Stimulated activated naive B cell treated with anti-CD40 and anti-IgM and Interleukin-4, amounts not matched to agents 10 μg/mL and 1 μg/mL and 100 μg/mL, for 72 hours (primary cell): ENCODE measurements at places on chromosomes 12 and 14.

- peak; percentile 49 for DNase-seq
Observed at GRCh38 chr12:24948757-24949722, at the start of gene BCAT1. Gene BCAT1, minus strand, starts transcription at chr12:24949101. Its CDS starts 169 bp downstream, at chr12:24948932.

DNA sequence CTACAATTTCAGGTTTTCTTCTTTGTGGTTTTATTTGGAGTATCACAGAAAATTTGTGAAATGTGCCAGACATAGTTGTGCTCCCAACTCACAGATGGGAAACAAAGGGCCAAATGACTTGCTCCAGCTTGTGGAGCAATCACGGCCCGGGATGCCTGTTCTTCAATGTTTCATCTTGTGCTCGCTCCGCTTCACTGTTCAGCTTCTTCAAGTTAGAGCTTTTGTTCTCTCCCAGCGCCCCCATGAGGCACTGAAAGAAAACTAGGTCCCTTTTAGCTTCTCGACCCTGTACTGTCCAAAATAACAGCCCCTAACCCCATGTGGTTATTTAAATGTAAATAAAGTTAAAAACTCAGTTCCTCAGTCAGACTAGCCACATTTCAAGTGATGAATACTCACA is 187.9 kb upstream of the STXBP6 start:
- no peak for DNase-seq

DNA sequence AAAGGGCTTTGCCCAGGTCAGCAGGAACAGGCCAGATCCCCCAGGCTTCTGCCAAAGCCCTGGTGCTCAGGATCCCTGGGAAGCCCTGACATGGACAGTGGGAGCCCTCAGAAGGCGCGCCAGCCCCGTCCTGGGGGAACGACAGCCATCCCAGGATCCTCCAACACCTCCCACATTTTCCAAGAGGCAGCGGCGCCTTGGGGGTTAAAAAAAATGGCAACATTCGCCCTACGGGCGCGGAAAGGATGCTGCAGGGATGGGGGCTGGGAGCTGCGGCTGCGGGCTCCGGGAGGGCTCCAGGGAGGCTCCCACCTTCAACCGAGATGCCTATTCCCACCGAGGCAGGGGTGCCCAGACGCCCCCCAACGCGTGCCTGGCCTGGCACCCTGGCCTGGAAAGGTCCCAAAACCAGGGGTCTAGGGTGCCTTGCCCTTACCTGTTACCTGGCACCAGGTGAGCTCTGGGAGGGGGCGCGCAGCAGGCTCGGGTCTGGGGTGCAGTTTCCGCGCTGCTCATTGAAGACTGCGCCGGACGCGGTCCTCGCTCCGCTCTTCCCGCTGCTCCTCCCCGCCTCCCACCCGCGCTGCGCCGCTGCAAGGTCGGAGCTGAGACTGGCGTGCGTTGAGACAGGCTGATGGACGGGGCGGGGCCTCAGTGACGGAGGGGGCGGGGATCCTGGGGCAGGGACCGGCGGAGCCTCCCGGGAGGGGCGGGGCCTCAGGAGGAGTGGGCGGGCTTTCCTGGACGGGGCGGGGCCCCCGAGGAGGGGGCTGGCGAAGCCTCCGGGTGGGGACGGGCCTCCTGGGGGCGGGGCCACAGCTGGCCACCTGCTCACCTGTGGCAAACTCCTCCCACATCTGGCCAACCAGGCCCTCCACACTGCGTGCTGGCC is at the start of gene ABCB9:
ABCB9 (minus strand) TSS at position 613 of the 892 bp plus-strand sequence. CDS start 6,228 bp downstream, outside the sequence.
- DNase-seq = peak; percentile 80

DNA sequence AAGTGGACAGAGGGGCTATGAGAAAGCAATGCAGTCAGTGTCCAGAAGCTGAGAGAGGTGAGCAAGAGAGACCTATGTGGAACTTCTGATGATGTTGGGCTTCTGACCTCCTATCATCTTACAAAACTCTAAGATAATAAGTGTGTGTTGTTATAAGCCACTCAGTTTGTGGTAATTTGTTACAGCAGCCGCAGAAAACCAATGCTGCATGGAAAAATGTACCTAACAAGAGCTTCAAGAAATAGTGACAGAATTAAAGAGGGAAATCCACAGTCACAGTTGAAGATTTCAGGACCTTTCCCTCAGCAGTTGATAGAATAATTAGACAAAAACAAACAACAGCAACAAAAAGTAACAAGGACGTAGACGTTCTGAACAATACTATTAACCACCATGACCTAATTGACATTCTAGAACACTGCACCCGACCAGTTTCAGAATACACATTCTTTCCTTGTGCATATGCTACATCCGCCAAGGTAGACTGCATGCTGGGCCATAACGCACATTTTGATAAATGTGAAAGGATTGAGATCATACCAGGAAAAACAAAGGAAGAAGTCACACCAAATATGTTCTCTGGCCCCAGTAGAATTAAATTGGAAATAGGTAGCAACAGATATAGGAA is 1.8 kb upstream of the EVL start:
- DNase-seq = no peak

DNA sequence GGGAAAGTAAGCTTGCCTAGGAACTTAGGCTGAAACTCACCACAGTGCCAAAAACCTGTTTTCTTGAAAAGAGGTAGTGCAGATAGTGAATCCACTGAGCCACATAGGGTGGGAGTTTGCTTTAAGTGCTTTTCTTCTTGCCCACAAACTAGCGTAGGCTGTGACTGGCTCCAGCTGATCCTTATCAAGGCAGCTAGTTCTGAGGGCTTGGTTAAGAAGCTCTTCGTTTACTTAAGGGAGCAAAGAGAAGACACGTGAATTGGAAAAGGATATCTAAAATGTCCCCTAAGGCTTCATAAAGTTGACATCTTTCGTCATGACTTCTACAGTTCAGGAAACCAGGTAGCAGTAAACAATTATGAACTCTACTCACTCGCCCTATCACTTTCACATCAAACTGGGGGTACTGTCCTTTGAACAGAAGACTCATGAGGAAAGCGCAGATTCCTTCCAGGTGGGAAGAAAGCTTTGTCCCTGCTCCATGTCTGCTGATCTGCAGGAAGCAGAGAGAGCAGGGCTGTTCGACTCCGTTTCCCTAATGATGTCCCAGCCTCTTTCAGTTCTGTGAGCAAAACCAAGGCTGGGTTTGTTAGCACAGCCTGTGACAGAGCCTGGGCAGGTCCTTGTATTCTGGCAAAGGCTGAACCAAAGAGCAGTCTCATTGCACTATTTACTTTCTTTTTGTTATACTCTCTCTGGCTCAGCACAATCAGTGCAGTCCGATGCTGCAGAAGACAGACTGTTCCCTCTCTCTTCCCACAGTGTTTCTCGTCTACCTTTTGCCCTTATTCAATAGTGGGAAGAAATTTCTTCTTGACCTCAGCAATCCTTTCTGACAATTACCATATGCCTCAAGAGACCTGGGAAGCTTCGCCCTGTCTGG is 93.5 kb upstream of the ETV6 start:
- no peak for DNase-seq

GRCh38 chr12:64916411-64917261 is 92.2 kb downstream of the TBC1D30 start:
- no peak for DNase-seq

GRCh38 chr12:92504594-92504981 is 198.2 kb upstream of the PLEKHG7 start:
- no peak for DNase-seq
